HT1080 (cell line): ENCODE measurements at places on chromosomes 1 and 21.

GRCh38 chr1:219330001-219330400 is 156.3 kb downstream of the LYPLAL1 start:
- no peak for DNase-seq

GRCh38 chr1:111731956-111732355 is 7.2 kb downstream of the INKA2 start:
- no peak for DNase-seq

DNA sequence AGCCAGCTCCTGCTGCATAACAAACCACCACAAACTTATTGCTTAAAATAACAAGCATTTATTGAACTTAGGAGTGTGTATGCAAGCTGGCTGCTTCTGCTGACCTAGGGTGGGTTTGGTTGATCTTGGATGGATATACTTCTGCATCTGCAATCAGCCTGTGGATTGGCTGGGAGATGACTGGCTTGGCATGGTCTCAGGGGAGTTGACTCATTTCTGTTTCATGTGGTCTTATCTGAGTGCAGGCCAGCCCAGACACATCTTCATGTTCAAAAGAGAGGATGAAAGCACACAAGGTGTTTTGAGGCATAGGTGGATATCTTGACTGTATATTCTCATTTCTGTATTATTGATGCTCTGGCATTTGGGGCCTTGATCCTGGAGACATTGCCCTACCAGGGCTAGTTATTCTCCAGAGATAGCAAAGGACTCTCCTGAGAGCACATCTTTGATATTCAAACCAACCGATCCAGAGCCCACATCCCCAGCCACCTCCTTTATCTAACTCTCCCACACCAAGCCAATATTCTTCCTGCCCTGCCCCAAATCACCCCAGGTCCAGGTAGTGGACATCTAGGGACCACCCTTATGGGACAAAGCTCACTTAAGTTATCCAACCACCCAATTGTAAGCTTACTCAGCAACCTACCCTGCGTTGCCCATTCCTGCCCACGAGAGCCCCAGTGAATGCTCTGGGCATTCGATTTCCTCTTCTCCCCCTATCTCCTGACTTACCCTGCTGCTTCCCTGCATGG is 350.8 kb downstream of the PTPRU start:
- DNase-seq, result peak; percentile 86

GRCh38 chr1:247445526-247446356 is 12.2 kb downstream of the OR2B11 start:
- no peak for DNase-seq

- no peak for DNase-seq
Measured at GRCh38 chr1:76110666-76111065, 36.1 kb downstream of the ST6GALNAC3 start.

DNA sequence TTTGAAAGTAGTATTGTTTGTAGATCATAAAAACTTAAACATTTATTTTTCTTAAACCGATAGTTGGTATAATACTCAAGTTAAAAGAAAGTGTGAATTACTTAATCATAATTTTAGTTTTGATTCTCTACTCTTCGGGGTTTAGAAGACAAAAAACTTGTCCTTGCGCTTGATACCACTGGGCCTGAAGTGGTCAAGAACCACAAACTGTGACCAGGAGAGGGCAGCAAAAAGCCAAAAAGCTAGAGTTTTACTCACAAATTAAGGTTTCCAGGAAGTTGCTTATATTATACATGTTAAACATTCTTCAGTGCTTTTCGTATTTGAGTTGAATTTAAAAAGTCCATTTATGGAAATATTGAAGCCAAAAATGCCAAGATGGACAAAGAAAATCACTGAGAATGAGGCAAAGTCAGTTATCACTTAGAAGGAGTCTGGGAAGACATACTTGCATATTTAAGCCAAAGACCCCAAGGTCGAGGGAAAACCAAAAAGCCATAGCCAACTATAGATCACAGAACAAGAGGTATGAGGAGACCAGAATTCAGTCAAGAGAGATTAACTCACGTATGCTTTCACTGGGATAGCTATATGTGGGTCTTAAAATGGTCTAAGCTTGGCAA is 34.2 kb downstream of the EFCAB7 start:
- peak; percentile 22 for DNase-seq

GRCh38 chr1:31054349-31054748 is 11.2 kb downstream of the PUM1 start:
- peak; percentile 29 for DNase-seq

GRCh38 chr1:204344665-204345355 is 14.9 kb downstream of the PLEKHA6 start:
- no peak for DNase-seq

- no peak for DNase-seq
Measured at GRCh38 chr1:5796028-5796427, 196.2 kb downstream of the NPHP4 start.

- DNase-seq, result no peak
Measured at GRCh38 chr1:55230659-55231058, 15.5 kb upstream of the USP24 start.

- peak; percentile 73 for DNase-seq
Measured at GRCh38 chr1:85580872-85581801, 576 bp downstream of the CCN1 start.

GRCh38 chr1:230067871-230068620 is 1.0 kb downstream of the GALNT2 start:
- DNase-seq, result no peak

GRCh38 chr21:45142469-45143308 is 68.3 kb downstream of the ADARB1 start:
- peak; percentile 66 for DNase-seq

- DNase-seq, result peak; percentile 18
Measured at GRCh38 chr21:36589352-36589971, 109.5 kb upstream of the SIM2 start.

- DNase-seq, result peak; percentile 83
Measured at GRCh38 chr1:157045250-157046218, at the start of gene ARHGEF11. TSS of gene ARHGEF11 (minus strand) at chr1:157045742. CDS start at chr1:157044330, 1,412 bp downstream.

DNA sequence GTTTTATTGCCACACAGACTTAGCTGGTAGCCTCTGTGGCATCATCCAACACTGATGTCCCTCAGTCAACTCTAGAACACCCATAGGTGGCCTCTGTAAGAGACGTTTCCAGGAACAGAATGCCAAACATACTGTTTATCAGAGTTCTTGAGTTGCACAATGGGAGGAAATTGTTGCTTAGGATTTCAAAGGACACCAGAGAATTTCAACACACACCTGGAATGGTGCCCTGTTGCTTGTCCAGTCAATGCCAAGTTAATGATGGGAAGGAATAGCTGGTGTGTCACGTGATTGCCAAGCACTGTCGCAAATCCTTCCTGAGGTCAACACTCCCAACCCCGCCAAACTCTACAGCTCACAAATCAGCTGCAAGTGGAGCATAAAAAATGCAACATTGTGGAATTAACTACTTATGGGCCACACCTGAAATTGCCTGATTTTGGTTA is 28.6 kb upstream of the DUSP23 start:
- peak; percentile 39 for DNase-seq

- no peak for DNase-seq
Measured at GRCh38 chr1:160704250-160704649, 7.4 kb downstream of the CD48 start.

GRCh38 chr1:18557621-18558465 is 72.8 kb upstream of the PAX7 start:
- DNase-seq, result peak; percentile 29

GRCh38 chr1:195618287-195618686 is 990.0 kb downstream of the KCNT2 start:
- DNase-seq, result no peak

DNA sequence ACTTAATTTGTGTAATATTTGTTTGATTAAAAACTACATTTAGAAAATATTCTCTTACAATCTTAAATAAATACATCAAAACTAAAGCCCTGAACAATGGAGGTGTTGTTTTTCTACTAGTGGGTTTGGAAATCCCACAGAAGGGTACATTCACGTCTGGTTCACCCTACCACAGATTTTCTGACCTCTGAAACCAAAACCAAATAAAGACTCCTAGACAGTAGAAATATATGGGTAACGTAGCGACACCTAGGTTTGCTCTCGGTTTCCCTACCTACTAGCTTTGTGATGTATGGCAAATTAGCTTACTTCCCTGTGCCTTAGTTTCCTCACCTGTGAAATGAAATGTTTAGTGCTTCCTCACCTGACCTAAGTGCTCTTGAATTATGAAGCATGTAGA is 312.6 kb downstream of the DPYD start:
- DNase-seq, result no peak

DNA sequence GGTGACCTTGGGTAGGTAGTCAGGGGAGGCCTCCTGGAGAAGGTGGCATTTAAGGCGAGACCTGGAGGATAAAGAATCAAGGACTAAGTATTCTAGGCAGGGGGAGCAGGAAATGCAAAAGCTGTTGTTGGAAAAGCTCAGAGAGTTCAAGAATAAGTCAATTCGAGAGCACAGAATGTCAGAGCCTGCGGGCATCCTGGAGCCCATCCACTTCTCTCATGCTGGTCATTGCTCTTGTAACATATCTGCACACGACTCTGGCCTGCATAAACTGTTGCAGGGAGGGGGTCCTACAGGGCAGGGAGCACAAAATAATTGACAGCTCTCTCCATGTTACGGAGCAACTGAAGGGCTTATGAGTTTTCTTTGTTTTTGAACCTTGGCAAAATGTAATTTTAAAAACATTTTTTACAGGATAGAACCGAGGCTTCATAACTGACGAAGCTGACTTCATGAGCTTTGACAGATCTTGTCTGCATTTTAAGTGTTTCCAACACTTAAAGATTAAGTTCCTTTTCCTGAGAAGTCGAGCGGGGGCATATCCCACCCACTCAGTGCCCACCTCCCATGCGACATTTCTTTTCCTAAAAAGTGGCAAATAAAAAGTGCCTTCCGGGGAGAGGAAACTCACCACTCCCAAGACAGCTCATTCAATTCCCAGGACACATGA is 4.2 kb downstream of the PLA2G5 start:
- DNase-seq, result no peak

DNA sequence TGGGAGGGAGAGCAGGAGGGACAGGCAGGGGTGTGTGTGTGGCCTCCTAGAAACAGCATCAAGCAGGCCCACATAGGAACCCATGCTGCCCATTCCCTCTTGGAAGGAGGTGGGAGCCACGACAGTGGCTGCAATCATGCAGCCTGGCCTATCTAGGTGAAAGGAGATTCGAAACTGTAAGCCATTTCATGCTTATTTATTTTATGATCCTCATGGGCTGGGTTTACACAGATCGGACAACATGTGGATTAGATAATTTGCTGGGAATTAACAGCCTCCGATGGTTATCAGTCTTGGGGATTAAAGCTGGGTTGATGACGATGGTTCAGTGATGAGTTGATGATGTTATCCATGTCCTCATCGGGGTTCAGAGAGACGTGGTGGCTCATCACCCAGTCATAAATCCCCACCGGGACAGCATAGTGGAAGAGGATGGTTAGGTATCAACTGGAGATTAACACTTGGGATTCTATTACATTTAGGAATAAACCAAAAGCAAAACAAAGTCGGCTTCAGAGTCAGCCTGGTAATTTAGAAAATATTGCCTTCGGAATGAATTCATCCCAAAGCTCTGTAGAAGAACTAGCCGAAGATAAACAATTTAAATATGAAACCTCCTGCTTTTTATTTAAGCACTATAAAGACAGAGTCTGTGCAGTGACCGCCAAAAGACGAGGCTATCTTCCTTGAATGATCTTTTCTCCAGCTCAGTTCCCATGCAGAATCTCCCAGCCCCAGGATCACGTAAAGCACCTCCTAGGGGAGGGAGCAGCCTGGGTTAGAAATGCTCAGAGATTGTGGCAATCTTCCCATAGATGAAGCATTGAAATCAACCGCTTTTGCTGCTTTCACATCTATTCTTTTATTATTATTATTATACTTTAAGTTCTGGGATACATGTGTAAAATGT is 252.8 kb downstream of the FOXD2 start:
- no peak for DNase-seq

DNA sequence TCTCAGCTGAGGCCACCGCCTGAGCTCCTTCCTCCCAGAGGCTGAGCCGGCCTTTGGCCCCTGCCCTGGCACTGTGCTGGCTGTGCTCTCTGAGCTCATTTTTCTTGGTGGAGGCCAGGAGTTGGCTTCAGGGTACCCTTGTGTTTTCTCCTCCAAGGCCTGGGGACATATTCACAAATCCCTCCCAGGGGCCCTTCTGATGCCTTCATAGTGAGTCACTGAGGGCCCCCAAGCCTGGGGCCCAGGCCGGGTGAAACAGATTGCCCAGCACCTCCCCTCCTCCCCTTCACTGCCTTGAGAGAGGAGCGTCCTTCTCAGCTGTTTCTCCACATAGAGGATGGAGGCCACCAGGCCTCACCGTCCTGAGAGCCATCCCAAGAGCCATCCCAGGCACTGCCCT is 105.8 kb downstream of the SIK1 start:
- no peak for DNase-seq

- no peak for DNase-seq
Measured at GRCh38 chr1:207838156-207839082, 72.5 kb downstream of the CD34 start.

DNA sequence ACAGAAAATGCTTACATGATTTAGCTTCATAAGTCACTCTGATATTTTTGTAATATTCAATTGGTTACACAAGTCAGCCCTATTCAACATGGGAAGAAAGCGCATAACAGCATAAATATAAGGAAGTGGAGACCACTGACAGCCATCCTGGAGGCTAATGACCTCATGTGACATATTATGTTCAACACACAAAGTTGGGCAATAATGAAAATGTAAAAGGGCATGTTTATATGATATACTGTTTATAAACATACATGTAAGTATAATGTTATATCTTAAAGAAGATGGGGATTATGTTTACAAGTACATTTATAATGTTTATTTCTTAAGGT is 30.2 kb downstream of the EVI5 start:
- no peak for DNase-seq

GRCh38 chr1:159214149-159214760 is 9.6 kb downstream of the ACKR1 start:
- DNase-seq, result peak; percentile 30

- DNase-seq, result no peak
Measured at GRCh38 chr21:22258821-22259220, 1260.6 kb downstream of the NCAM2 start.

DNA sequence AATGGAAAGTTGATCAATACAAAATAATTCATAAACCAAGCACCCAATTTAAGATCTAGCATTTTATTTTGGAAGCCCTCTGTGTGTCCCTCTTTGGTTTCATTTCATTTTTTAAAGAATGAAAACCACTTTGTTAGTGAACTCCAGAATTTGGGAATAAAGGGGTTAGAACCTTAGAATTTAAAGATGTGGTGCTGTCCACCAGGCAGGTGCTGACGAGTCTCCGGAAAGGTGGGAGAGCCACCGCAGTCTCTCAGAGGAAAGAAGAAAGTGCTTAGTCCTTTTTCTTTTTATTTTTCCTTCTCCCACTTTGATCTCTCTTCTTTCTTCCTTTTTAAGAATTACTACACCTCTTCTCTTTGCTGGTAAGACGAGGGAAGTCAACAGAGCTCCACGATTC is 20.5 kb upstream of the HIVEP3 start:
- DNase-seq, result no peak
